ENCODE measurements at places on chromosomes 12 and 14. TPM values are rescaled to one million over a fixed set of nuclear protein-coding genes. Genes with fewer than 3 reads are reported as not detected.

DNA sequence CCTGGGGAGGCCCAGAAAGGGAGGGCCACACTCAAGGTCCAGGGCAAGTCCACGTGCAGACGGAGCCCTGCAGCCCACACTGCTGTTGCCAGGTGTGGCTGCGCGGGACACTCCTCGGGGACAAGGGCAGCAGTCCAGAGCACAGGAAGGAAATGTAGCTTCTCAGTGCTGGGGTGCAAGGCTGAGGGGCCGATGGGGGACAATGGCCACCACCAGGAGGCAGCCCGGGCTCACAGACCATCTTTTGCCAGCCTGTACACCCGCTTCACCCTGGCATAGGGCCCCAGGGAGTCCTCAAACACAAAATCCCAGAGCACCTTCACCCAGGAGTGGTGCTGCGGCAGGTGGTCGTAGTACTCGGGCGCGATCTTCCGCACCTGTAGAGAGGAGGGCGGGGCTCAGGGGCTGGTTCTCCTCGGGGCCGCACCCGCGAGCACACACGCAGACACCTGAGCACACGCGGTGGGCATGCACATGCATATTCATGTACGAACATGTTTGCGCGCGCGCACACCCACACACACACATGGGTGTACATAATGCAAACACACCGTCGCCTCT, 12.8 kb downstream of the DEGS2 start:
- DNase-seq = no peak

DNA sequence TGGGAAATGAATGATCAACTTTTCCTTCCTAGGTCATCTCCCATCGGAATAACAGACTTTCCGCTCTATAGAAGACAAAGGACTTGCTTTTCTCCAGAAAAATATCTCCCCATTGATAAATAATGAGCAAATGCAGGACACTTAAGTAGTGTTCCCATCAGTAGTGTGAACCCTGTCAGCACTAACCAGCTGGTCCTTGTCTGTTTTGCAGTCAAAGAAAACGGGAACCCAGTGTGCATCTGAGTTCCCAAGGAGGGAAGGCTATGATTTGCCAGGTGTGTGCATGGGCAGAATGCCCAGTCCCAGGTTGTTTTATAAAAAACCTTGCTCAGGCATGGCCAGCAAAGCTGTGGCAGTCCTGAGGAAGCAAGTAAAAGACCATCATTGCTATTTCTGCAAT, 256.5 kb upstream of the HMGA2 start:
- no peak for DNase-seq

The NFE2 gene
- 5.2 TPM for polyA plus RNA-seq

- no peak for DNase-seq
These were observed 13.7 kb downstream of the OR6J1 start for GRCh38 chr14:22630486-22630885.

GRCh38 chr12:104718304-104718929, 239.7 kb downstream of the SLC41A2 start:
- DNase-seq = no peak

The IAPP gene
- polyA plus RNA-seq = not detected
